Neural crest cell (in vitro differentiated cells): ENCODE measurements at places on chromosomes 13 and 19. TPM values are rescaled to one million over a fixed set of nuclear protein-coding genes. Genes with fewer than 3 reads are reported as not detected.
A peak's percentile ranks its signal among the peaks of the same experiment; 100 is the strongest.

DNA sequence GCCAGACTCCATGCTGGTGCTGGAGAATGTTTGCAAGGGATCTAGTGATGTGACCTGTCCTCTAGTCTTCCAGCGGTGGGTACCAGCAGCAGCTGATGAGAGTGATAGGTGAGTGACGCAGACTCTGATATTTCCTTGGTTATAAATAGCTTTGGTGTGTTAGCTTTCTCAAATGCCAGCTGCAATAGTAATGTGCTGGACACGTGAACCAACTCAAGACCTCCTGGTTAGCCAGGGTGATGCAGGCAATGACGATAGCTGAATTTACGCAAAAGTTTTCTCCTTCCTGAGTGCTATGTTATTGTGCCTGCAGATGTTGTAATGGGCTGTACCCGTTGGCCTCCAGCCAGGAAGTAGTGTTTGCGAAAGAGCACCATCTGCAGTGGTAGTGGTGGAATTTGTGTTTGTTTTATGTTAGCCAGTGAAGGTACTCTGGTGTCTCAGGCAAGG lies 129.5 kb downstream of the CYSLTR2 start:
- H3K4me1 ChIP-seq: no peaks in the 10 kb centered on the region
- DNase-seq: no peak
- no peak overlapping the region for H3K4me3 ChIP-seq
- H3K27ac ChIP-seq: no peak overlapping the region

DNA sequence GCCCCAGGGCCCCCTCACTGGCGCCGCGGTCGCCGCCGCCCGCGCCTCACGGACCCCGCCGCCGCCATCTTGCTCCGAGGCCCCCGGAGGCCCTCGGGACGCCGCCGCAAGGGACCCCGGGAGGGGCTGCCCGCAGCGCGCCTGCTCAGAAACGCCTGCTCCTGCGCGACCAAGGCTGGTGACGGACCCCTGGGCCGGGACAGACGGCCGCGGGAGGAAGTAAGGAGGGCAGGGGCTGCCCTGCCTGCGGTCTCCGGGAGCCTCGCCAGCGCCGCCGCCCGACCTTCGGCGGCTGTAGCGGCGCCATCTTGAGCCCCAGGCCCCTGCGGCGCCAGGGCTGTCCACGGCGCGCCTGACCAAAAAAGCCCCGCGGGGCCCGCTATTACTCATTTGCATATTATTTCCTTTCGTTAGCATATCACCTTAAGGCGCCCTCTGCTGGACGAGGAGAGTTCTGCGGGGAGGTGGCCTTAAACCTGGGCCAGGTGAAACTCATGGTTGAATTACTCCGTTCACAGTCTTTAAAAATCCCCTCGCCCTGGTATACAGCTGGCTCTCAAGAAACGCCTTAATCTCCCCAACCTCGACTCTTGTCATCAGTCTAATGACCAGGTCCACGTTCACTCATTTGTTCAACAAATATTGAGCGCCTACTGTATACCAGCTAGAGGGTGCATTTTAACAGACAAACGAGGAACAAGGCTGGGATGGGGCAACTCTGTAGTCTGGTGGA lies at the start of gene REXO1:
TSS of gene REXO1 (minus strand) at position 85 of the 733 bp plus-strand sequence. CDS start 125 bp downstream, outside the sequence.
- H3K27ac ChIP-seq: peak within 1 kb of the TSS; percentile 97
- DNase-seq: peak; percentile 99
- H3K27me3 ChIP-seq: no peaks in the 10 kb centered on the region
- no peaks in the 10 kb centered on the region for H3K36me3 ChIP-seq

Gene ZNF208
- not detected in 2 replicates for total RNA-seq

Gene BRCA2
- total RNA-seq: 26.4 and 28.5 TPM in 2 replicates

DNA sequence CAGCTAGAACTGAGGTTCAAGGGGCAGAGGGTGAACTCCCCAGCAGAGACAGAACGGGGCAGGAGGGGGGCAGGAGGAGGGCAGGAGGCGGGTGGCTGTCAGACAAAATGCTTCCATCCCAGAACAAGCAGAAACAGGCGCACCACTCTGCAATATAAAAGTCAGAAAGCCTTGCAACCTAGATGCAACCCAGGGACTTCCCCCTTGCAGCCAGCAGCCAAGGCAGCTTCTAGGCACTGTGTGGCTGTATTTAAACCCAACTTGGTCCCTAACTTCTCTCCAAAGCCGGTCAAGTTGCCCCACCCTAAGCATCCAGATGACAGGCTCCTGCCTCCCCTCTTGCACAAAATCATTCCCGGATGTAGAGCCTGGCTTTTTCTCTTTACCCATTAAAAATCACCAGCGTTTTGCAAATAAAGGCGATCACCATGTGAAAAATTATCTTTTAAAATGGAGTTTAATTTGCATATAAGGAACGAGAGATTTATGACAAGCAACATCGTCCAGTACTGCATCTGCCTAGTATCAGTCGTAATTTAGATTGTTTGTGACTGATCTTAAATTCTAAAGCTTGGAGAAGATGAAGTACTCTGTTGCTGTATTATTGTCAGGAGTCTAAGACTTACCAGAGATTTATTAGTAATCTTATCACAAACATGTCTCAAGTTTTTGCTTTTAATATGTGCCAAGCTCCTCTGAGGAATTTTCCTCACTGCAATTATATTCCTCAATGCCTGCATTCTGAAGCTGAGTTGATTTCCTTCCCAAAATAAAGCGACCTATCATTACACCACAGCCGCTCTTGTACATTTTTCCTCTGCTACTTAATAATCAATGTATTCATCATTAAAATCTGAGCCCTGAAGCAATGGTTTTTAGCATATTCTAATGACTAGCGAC lies 307.1 kb upstream of the ZNF507 start:
- H3K4me1 ChIP-seq: peaks cover 4% of the 10 kb centered on the region
- H3K27me3 ChIP-seq: peaks cover 61% of the 10 kb centered on the region
- no peak for DNase-seq
- H3K36me3 ChIP-seq: no peaks in the 10 kb centered on the region
- H3K4me3 ChIP-seq: no peak overlapping the region

DNA sequence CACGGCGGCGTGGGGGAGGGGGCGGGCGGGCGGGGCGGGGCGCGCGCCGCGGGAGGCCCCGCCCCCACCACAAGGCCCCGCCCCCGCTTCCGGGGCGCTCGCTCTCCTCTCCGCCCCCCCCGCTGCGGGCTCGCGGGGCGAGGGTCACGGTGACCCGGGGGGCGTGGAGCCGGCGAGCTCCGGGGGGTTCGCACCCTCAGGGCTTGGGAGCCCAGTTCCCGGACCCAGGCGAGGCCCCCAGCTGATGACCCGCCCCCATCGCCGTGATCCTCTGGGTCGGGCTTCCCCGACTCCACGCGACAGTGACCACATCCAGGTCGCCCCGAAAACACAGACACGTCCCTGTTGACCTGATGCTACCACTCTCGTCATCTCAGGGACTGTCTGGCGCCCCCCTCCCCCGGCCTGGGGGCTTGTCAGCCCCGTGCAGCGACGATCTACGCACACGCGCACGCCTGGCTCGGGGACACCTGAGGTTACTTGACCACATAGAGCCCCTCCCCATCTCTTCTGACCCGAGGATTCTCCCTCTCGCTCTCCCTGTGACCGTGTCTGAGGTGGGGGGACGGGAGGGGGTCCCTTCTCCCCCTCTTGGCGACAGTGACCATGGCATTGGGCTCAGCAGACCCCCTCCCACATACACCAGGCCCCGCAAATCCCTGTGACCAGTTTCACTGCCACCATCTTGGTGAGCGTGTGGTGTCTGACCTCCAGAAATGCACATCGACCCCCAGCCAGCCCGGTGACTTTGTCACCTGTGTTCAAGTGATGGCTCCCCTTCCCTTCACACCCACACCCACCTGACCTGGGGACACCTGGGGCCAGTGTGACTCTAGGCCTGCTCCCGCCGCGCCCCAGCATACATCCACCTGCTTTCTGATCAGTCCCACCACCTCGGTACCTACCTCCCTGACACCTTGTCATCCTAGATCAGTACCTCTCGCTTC lies 670 bp downstream of the MAP2K7 start:
- H3K4me3 ChIP-seq: peak overlapping the region; percentile 93
- H3K27me3 ChIP-seq: peaks cover 6% of the 10 kb centered on the region
- DNase-seq: no peak
- H3K36me3 ChIP-seq: peaks cover 2% of the 10 kb centered on the region
- H3K4me1 ChIP-seq: peaks cover 25% of the 10 kb centered on the region
- H3K27ac ChIP-seq: peak overlapping the region; percentile 78
